Dermis lymphatic vessel endothelial cell (primary cell): ENCODE measurements at places on chromosomes 4 and X. TPM values are rescaled to one million over a fixed set of nuclear protein-coding genes. Genes with fewer than 3 reads are reported as not detected.

NUP62CL gene
- total RNA-seq: 0.11 TPM in 1 of 2 replicates, not detected in the other

CT47C1 gene
- not detected in 2 replicates for total RNA-seq

FAM149A gene
- total RNA-seq: 0.09 and 0.11 TPM in 2 replicates

POF1B gene
- 0.87 and 6.6 TPM in 2 replicates for total RNA-seq

CCDC120 gene
- total RNA-seq: 0.52 and 0.54 TPM in 2 replicates
